H9 (cell line): ENCODE measurements at places on chromosomes 1 and 21.

GRCh38 chr1:54904476-54905048 lies 17.6 kb upstream of the DHCR24 start:
- no peak for DNase-seq

- peak; percentile 18 for DNase-seq
These were observed 140.6 kb downstream of the PEX14 start for GRCh38 chr1:10615332-10615731.

DNA sequence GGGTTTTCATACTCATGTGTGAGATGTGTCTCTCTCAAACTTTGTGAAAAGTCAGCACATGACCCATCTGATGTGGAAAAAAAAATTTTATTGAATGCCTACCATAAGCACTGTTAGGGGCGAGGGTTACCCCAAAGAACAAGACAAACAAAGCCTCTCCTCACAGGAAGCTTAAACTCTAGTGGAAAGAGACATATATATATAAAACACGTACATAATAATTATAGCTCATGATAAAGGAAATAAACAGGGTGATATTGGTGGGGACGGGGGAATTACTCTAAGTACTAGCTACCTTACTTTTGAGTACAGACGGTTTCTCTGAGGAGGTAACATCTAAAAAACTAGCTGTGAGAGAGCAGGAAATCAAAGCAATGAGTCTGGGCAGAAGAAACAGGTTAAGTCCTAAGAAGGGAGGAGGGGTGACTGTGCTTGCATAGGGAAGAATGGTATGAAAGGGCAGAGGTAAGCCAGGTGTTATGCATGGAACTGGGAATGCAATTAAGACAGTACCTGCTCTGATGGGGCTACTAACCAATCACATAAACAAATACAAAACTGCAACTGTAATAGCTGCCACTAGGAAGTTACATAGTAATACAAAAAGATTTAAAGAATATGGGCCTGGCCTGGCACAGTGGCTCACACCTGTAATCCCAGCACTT lies 4.5 kb downstream of the LIN9 start:
- DNase-seq = no peak

DNA sequence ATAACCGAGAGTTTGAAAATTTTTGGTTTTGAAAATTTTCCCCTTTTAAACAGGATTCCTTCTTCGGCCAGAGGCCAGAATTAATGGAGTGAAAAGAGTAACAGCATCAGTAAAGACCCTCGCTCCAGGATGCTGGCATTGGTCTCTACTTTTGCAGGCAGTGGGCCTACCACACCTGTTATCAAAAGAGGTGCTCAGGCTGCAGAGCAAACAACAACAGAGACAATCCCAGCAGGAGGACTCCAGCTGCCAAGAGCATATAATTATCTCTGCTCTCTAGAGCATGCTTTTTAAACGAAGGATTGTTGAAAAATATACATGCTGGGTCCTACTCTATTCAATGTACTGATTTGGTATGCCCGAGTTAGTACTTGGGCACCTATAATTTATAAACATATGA lies 1048.5 kb downstream of the PLA2G4A start:
- no peak for DNase-seq

DNA sequence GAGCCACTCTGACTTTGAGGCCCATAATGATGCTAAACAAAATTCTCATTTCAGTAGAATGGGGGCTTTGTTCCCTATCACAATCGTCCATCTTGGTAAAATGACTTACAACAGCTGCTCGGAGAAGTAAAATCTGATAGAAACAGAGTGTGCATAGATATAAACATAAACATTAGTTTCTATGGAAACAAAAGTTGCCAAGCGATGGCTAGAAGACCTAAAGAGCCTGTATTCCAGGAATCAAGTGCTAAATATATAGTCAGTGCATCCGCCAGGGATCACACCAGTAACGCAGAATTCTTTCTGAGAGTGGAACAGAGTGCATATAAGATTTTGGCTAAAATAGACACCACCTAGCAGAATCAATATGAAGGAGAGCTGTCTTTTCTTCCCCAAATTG lies 91.2 kb upstream of the KAZN start:
- no peak for DNase-seq

- no peak for DNase-seq
These were observed 398.5 kb upstream of the ADAMTS5 start for GRCh38 chr21:27365394-27365793.

- DNase-seq = no peak
These were observed 163.5 kb downstream of the TOMM20 start for GRCh38 chr1:234965111-234965510.

GRCh38 chr1:205122489-205122882 lies 708 bp upstream of the RBBP5 start:
- DNase-seq = no peak

- DNase-seq = no peak
These were observed 39.1 kb downstream of the MRPS6 start for GRCh38 chr21:34112316-34113033.

- DNase-seq = no peak
These were observed 56.7 kb downstream of the RALGPS2 start for GRCh38 chr1:178781533-178782330.

- peak; percentile 46 for DNase-seq
These were observed 11.2 kb downstream of the TNFRSF1B start for GRCh38 chr1:12177999-12178441.

GRCh38 chr1:157353546-157353945 lies 198.8 kb downstream of the FCRL5 start:
- no peak for DNase-seq

DNA sequence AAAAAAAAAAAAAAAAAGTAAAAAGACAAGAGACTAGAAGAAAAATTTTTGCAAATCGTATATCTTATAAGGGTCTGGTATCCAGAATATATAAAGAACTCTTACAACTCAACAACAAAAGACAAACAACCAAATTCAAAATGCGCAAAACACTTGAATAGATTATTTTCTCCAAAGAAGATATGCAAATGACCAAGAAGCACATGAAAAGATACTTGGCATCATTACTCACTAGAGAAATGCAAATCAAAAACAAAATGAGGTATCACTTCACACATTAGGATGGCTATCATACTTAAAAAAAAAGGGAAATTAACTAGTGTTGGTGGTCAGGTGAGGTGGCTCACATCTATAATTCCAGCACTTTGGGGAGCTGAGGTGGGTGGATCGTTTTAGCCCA lies 12.0 kb upstream of the SLC2A5 start:
- DNase-seq = no peak

DNA sequence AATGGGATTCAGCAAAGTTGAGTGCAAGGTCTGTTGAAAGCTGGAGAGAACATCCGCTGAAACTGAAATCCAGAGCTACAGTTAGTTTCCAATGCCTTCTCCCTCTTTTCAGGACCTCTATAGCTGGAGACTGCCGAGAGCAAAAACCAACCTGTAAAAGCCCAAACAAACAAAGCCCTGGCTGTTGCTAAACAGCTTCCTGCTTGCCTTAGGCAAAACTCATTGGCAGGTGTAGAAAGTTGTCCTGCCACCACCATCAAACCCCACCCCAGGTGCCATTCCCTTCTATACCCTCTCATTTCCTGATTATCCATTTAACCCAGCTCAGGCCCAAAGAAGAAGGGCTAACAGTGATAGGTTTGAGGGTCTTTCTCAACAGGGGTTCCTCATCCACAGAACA lies 24.7 kb downstream of the SCYL3 start:
- DNase-seq = no peak

DNA sequence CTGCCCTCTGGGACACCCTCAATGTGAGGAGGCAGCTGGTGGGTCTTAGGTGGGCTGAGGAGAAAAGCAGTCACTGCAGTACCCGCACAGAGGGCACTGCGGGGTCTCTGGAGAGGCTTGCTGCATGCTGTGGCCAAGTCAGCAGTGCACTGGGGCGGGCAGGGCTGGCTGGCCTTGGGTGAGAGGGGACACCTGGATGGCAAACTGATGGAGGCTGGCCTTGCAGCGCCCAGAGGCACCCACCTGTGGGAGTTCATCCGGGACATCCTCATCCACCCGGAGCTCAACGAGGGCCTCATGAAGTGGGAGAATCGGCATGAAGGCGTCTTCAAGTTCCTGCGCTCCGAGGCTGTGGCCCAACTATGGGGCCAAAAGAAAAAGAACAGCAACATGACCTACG lies 3.2 kb downstream of the ELF3 start:
- no peak for DNase-seq

- DNase-seq = no peak
These were observed 65.1 kb upstream of the TMEM51 start for GRCh38 chr1:15088281-15088971.

- DNase-seq = no peak
These were observed 68.9 kb upstream of the TSPAN2 start for GRCh38 chr1:115158181-115158580.

DNA sequence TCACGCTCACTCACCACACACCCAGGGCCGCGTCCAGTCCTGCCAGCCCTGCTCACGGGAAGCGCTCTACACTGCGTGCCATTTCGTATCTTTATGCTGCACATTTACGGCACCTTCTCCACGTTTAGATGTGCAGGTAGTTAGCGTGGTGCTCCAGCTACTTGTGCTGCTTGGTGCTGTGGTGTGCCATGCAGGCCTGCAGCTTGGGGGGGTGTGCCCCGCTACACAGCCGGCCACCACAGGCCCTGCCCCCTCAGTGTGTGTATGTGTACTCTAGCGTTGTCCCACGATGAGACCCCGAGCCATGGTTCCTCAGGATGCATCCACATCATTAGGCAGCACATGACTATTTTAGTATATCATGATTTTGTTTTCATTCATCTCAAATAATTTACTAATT lies 38.3 kb downstream of the SNAP47 start:
- no peak for DNase-seq

DNA sequence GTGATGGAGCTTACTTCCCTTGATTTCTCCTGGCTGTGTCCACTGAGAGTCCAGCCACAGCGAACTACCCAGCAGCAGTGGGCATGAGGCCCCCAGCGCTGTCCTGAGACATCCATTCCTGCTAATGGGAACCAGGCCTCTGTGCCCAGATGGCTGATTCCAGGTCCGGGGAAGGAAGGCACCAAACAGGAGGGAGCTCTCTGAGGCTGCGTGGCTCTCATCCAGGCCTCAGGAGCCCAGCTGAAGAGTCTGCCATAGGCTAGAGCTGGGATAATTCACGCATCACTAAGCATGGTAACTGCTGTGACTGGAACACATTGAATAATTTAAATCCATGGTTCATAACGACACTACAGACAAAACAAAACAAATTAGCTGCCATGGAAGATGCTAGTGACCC lies 24.7 kb upstream of the LRRC47 start:
- DNase-seq = no peak

- no peak for DNase-seq
These were observed 108.5 kb downstream of the ASH1L start for GRCh38 chr1:155454096-155454495.

DNA sequence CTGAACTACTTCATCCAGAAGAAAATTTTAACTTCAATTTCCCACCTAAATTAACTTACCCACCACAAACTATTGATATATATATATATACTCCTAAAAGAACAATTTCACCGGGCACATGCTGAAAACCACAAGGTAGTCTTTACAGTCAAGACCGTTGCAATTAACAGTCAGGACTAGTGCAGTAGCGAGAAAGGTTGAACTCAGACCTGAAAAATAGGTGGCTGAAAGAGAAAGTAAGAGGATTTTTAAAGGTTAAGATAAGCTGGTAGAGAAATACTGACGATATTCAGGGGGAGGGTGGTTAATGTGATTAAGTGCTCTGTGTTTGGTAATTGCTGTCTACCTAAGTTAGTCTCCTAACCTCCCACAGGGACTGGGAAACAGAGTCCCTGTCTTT lies 1153.5 kb upstream of the TMPRSS15 start:
- no peak for DNase-seq

DNA sequence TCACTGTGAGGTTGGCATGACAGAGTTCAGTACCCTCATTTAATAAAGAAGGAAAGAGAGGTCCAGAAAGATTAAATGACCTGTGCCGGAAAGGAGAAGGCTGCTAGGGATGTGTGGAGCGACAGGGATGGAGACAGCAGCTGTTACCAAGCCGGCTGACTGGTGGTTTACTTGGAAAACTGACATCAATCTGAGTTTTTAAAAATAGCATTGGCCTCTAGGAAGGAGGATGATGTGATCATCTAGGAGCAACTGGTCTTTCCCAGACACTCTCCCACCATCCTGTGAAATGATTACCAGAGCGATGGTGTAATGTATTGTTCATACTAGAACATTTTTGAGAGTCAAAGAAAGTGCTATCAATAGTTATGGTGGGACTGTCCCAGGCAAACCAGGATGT lies 154.4 kb downstream of the ZSCAN20 start:
- DNase-seq = no peak

DNA sequence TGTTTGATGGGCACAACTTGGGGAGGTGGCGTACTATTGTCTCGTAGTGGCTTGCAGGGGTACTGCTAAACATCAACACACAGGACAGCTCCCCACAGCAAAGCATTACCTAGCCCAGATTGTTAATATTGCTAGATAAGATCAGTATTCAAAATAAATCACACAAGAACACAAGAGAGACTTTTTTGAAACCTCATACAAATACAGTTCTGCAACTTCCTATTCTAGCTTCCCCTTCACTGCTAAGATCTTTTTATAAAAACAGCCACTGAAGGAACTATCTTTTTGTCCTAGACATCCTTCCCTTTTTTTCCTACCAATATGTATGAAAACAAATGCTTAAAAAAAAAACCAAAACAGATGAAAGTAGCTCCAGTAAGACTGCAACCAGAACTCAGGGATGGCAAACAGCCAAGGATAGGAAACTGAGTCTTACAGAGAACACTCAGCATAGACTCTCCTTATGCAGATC lies 137.8 kb upstream of the KRTAP19-8 start:
- DNase-seq = no peak

DNA sequence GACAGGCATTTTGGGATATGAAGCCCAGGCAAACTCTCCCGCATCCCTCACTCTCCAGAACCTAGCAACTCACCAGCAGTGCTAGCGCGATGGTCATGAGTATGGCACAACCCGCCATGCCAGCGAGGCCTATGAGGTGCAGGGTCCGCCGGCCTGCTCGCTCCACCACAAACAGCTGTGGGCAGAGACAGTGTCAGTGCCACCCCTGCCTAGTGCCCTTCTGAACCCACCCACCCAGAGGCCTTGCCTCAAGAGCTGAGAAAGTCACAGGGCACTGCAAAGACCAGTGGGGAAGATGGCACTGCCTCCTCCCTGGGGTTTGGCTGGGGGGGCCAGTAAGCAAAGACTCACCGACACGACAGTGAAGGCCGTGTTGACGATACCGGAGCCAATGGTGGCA lies 29.8 kb downstream of the SLC2A1 start:
- DNase-seq = no peak

GRCh38 chr1:908661-909060 lies 15.1 kb upstream of the SAMD11 start:
- no peak for DNase-seq

GRCh38 chr1:118483245-118484006 lies 298.4 kb upstream of the SPAG17 start:
- no peak for DNase-seq

- no peak for DNase-seq
These were observed 165.7 kb downstream of the RHOU start for GRCh38 chr1:228900886-228901392.

- DNase-seq = no peak
These were observed 21.3 kb upstream of the SARS1 start for GRCh38 chr1:109192433-109192832.

DNA sequence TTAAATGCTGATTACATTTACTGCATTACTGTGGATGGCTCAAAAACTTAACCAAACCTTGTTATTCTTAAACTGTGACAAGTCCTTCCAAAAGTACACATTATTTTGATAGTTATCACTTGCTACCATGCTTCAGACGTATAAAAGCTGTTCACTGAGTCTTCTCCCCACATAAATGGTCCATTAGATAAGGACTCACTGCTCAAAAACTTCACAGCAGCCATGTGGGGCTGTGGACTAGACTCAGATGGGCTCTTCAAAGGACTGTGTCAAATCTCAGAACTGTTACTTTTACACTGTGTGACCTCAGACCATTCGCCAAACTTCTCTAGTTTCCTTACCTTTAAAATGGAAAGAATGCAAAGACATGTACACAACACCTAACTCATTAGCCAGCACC lies 11.6 kb downstream of the SCAF4 start:
- no peak for DNase-seq
